CD4-positive, alpha-beta T cell (primary cell): ENCODE measurements at places on chromosomes 12 and 14.

DNA sequence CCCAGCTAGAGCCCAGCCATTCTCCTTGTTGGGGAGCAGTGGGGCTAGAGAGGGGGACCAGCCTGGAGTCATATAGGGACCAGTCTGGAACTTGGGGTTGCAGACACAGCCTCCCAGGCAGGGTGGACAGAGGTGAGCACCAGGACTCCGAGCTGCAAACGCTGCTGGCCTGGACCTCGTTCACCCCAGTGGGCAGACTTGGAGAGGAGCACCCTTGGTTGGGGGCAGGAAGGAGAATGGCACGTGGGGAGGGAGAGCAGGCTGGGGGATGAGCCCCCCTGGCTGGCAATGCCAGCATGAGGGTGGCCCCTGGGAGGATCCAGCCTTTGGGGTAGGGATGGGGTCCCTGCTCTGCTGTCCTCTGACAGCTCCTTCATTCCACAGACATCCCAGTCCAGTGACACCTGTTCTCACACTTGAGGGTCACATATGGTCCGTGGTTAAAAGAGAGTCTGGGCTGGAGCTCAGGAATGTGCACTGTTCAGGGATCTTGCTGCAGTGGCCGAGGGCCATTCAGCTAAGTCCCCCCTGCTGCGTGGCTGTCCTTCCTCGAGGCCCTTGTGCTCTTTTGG, 2.8 kb downstream of the LBHD2 start:
- no peak for DNase-seq

DNA sequence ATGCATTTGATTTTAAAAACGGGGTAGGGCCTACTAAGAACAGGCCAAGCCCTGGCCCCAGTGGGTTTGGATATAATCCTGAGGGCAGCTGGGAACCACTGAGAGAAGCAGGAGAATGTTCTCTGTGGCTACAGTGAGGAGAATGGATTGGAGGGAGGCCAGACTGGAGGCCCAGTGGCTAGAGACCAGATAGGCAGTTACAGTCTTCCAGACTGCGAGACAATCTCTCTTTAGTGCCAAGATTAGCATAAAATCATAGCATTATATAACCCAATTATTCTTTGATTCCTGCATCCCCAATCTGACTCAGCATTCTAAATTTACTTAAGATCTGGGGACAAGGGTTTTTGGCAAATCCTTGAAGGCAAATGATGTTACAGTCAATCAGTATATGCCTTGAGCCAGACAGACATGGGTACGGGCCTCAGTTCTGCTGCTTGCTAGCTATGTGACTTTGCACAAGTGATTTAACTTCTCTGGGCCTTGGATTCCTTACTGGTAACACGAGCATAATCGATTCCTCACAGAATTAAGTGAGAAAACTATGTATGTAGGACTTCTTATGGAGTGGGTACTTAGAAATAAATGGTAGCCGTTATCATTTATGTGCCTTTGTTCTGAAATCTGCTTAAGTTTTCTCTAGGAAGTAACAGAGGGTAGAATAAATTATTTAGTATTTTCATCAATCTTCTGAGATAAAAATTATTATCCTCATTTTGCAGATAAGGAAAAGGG, 18.3 kb downstream of the NINJ2 start:
- no peak for DNase-seq

DNA sequence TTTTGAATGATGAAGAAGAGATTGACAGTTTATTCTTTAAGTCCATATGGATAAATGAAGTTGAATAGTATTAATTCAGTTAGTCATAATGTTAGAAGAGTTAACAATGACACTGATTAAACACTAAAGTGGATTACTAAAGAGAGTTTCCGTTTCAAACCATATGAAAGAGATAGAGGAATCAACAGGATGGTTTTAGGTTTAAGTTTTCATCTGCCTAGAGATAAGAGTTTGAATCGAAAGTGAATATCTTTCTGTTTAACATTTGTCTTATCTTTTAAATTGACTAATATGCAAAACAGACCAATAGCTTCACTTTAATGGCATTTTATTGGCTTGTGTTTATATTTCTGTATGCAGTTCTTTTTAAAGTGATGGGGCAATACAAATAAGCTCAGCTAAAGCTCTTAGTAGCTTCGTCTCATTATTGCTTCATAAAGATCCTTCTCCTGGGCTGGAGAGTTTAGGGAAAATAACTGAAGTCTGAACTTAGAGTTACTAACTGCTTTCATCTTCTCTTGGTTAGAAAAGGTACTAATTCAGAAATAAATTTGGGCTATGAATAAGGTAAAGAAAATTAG, 66.0 kb downstream of the MIPOL1 start:
- no peak for DNase-seq

DNA sequence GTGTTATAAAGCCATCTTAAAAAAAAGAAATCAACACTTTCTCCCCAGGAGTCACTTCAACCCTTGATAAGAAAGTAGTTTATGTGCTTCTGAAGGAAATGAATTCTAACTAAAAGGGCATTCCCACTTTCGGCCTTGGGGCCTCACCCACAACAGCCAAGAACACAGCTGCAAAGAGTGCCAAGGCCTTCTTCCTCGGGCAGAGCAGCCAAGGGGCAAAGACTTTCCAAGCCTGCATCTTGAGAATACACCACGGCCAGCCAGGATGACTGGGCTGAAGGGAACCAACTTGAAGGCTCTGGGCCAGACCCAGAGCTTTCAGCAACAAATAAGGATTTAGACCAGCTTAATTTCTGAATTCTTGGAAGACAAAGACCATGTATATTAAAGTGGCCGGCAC, 60.4 kb upstream of the FOXN3 start:
- DNase-seq, result no peak

- no peak for DNase-seq
Measured at GRCh38 chr12:89946518-89947135, 238.0 kb upstream of the ATP2B1 start.
